Panc1 (cell line): ENCODE measurements at places on chromosomes 1 and 21. TPM values are rescaled to one million over a fixed set of nuclear protein-coding genes. Genes with fewer than 3 reads are reported as not detected.

SLC2A5 gene
- 0.26 TPM for total RNA-seq

KANK4 gene
- total RNA-seq: 0.18 TPM

IL22RA1 gene
- total RNA-seq: 1.1 TPM

IGSF3 gene
- total RNA-seq: 9.3 TPM

RGS21 gene
- total RNA-seq: not detected

TIAM1 gene
- 3.7 TPM for total RNA-seq

LCE1D gene
- not detected for total RNA-seq

GNG12 gene
- total RNA-seq: 70.0 TPM

SPRR2A gene
- not detected for total RNA-seq

CD5L gene
- not detected for total RNA-seq

GJA8 gene
- total RNA-seq: not detected
